ENCODE measurements at places on chromosomes 4 and X.
A peak's percentile ranks its signal among the peaks of the same experiment; 100 is the strongest.

DNA sequence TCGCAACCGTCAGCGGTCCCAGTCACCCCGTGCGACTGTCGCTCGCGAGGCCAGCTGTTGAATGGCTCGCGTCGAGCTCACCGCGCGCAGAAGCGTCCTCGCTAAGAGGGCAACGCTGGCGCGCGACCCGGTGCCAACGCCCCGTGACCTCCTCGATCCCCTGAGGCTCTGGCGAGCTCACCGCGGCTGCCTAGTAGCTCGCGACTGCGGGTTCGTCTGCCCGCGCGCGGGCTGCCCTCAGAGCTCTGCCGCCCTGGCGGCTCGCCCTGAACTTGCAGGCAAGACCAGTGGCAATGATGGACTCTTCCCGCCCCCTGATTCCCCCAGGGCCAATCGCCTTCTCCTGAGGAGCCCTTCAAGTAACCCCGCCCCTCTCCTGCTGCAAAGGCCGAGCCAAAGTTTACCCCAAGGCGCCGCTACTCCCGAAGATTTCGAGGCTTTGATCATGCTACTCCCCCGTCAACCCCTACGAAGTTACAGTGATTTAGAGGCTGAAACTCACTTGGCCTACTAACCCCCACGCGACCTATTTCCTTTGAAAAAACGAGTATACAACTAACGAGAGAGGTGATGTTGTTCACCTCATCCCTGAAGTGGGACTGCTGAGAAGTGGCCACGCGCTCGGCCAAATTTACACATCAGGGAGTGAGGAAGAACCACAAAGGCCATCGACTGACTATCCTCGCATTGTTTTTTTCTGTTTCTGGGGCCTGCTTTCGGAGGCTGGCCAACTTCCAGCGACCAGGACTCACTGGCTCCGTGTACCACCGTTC lies 37.5 kb downstream of the PGRMC1 start:
- peak; percentile 42 for DNase-seq

DNA sequence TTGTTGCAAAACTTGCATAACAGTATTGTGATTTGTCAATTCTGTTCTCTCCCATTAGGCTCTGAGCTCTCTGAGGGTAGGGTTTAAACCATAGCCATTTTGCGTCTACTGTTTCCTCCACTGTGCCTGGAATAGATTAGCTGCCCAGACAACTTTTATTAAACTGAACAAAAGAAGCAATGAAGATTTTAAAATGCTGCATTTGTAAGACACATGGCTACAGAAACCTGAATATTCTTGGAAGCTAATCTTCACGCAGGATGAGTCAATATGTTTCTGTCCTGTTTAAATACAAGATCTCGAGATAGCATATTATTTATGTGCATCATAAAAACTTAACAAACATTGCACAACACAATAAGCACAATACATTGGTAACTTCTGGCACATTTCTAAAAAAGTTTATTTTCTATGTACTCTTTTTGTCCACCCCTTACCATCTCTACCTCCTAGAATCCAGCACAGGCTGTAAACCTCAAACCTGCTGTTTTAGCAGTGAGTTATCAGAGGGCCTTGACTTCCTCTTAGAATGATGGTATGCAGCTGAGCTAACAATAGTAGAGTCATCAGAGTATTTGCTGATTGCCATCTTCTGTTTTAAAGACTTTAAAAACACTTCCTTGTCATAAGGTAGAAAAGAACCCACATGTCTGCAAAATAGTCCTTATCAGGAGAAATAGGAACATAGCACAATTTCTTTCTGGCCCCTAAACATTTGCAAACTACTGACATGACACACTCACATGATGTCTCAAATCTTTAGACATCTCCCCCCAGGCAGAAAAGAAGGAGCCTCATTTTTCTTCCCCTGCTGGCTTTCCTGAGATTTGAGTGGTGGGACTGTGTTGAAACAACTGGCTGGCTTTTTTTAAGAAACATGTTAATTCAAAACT lies 10.6 kb upstream of the CCNG2 start:
- peak; percentile 10 for DNase-seq

DNA sequence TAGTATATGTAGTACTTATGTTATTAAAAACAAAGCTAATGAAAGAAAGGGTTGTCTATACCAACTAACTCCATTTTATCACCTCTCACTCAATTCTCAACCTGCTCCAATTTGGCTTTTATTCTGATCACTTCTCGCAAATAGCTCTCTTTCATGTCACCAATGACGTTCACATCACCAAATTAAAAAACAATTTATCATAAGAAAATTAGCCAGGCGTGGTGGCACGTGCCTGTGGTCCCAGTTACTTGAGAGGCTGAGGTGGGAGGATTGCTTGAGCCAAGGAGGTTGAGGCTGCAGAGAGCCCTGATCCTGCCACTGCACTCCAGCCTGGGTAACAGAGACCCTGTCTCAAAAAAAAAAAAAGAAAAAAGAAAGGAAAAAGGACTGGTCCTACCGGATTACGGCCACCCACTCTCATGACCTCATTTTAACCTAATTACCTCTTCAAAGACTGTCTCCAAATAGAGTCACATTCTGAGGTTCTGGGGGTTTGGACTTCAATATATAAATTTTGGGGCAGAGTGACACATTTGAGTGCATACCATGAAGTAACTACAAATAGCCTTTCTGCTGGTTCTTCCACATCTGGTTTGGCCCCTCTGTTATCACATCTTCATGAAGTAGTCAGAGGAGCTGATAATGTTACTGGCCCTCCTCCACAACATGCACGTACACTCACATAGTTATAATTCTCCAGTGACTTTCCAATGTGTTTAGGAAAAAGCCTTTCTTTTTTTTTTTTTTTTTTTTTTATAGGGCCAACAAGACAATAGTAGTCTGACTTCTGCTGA lies 15.8 kb upstream of the RBMX start:
- no peak for DNase-seq

DNA sequence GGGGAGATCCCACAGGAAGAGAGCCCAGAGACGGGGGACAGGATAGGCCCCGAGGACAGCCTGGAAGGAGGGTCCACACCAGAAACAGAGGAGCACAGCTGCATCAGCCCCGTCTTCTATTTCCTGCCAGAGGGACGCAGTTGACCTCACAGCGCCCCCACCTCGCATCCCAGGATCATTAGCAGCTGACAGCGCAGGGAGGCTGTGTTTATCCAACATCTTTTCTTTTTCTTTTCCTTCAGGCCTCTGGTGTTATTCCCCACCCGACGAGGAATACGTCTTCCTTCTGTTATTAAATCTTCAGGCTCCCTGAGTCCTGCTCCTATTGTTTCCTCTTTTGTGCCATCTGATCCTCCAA lies 75.4 kb downstream of the DCHS2 start:
- DNase-seq, result no peak

Data from iris pigment epithelial cell (primary cell).